ENCODE measurements at places on chromosomes 11 and 22. TPM values are rescaled to one million over a fixed set of nuclear protein-coding genes. Genes with fewer than 3 reads are reported as not detected.

Gene PARVG
- total RNA-seq, result 94.7 TPM

Gene ENTHD1
- total RNA-seq, result not detected

Gene LRRC75B
- total RNA-seq, result not detected

Gene PGA5
- not detected for total RNA-seq

Gene CD81
- 194 TPM for total RNA-seq

Gene SLC16A8
- not detected for total RNA-seq

DNA sequence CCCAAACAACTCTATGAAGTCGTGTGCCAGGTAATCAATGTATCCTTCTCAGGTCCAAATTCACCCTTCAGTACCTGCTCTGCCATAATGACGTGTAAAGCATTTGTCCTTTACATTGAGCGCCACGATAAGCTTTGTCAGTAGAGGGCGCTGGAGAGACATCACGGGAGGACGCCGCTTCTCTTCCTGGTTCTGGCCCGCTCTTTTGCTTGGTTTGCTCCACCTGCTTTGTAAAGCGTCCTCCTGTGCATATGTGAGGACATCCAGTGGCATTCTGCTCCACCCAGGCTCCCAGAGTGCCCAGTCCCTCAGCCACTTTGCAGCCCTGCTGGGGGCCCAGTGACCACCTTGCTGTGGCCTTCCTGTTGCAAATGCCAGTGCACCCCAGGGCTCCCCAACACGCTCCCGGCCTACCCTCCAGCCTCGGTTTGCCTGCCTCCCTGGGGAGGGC, 61.1 kb downstream of the WT1 start:
- peaks cover 19% of the 10 kb centered on the region for H3K27me3 ChIP-seq
- no peak overlapping the region for H3K27ac ChIP-seq
- no peak for DNase-seq
- H3K36me3 ChIP-seq, result no peaks in the 10 kb centered on the region
- H3K4me3 ChIP-seq, result no peak overlapping the region

GRCh38 chr11:63775191-63775590, 6.6 kb upstream of the ZFTA start:
- no peak for DNase-seq
- peaks cover 33% of the 10 kb centered on the region for H3K27me3 ChIP-seq
- peaks cover 2% of the 10 kb centered on the region for H3K4me1 ChIP-seq
- no peak overlapping the region for H3K4me3 ChIP-seq
- H3K36me3 ChIP-seq, result no peaks in the 10 kb centered on the region

DNA sequence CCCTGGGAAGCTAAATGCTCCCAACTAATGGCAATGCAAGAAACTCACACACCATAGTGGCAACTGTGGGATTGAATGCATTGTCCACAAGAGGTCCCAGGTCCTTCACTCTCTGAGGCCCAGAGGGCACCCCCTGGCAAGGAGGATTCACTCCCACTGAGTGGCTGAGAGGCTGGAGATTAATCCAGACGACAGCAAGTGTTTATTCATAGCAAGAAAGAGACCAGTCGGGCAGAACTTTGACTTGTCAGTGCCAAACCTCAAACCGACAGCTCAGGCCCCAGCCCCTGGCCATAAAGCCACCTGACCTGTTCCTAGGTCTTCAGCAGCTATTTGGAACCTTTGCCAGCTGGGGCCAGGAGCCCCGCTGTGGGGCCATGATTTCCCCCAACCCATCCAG, 54.5 kb upstream of the MPEG1 start:
- peaks cover 4% of the 10 kb centered on the region for H3K4me1 ChIP-seq
- no peak overlapping the region for H3K4me3 ChIP-seq
- H3K27me3 ChIP-seq, result no peaks in the 10 kb centered on the region
- no peaks in the 10 kb centered on the region for H3K36me3 ChIP-seq
- no peak for DNase-seq

- no peak for DNase-seq
- peaks cover 2% of the 10 kb centered on the region for H3K4me1 ChIP-seq
- no peaks in the 10 kb centered on the region for H3K27me3 ChIP-seq
Measured at GRCh38 chr11:61406991-61407728, 14.8 kb downstream of the TMEM216 start.

DNA sequence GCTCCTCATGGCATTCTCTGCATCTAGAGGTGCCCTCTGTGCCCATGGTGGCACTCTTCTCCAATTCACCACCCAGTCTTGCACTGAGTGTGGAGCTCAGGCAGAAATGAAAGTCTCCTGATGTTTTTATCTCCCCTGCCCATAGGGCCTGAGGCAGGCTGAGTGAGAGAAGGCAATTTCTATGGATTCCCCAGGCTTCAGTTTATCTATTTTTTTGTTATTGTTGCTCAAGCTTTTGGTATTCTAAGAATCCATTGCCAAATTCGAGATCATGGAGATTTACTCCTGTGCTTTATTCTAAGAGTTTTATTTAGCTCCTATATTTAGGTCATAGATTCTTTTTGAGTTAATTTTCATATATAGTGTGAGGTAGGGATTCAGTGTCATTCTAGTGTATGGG, 40.7 kb downstream of the TSPAN18 start:
- DNase-seq, result no peak
- H3K4me1 ChIP-seq, result peaks cover 26% of the 10 kb centered on the region
- no peak overlapping the region for H3K4me3 ChIP-seq

DNA sequence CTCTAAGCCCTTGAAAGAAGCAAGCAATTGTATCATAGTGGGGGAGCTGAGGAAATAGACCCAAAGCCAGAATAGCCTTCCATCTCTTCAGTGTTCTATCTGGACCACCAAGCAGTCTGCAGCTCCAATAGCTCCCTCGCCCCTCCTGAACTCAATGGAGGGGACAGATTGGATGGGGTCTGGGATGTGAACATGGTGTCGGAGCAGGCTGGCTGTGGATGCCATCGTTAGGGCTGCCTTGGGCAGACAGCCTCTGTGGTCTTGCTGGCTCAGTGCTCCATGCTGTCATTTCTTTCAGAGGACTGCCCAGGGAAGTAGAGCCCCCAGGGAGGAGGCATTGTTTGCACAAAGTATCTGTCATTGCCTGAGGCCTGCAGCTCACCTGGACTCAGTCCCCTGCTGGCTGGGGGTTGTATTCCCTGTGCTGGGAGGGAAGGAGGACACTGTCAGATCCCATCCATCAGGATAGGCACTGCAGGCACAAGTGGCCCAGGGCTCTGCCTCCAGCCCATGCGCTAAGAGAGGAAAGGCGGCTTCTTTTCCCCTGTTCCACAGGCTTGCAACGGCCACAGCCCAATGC, 537.7 kb downstream of the BUD13 start:
- H3K36me3 ChIP-seq, result no peaks in the 10 kb centered on the region
- H3K27me3 ChIP-seq, result peaks cover 20% of the 10 kb centered on the region
- H3K4me1 ChIP-seq, result no peaks in the 10 kb centered on the region
- H3K27ac ChIP-seq, result no peak overlapping the region
- no peak for DNase-seq
- no peak overlapping the region for H3K4me3 ChIP-seq

DNA sequence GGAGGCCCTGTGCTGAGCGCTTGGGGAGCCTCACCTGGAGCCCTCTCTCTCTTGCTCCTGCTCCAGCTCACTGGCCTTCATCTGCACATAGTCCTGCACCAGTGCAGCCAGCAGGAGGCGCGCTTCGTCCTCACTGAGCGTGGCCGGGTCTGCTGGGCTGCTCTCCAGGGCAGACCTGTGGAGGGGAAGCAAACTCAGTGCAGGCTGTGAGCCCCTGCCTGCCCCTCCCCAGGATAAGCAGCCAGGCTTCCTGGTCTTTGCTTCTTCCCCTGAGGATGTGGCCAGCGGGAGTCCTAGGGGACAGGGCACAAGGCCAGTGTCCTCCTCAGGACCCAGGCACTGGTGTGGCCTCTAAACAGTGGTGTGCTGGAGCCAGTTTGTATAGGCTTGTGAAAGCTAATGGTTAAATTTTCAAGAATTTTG, 2.2 kb downstream of the CALCA start:
- H3K27me3 ChIP-seq, result peaks cover 81% of the 10 kb centered on the region
- H3K4me3 ChIP-seq, result no peak overlapping the region
- DNase-seq, result peak; percentile 22

- peaks cover 64% of the 10 kb centered on the region for H3K4me1 ChIP-seq
- no peaks in the 10 kb centered on the region for H3K36me3 ChIP-seq
- H3K27me3 ChIP-seq, result no peaks in the 10 kb centered on the region
- H3K4me3 ChIP-seq, result peak overlapping the region; percentile 82
- peak overlapping the region; percentile 85 for H3K27ac ChIP-seq
Measured at GRCh38 chr22:40051322-40051721, 56.6 kb downstream of the FAM83F start.

DNA sequence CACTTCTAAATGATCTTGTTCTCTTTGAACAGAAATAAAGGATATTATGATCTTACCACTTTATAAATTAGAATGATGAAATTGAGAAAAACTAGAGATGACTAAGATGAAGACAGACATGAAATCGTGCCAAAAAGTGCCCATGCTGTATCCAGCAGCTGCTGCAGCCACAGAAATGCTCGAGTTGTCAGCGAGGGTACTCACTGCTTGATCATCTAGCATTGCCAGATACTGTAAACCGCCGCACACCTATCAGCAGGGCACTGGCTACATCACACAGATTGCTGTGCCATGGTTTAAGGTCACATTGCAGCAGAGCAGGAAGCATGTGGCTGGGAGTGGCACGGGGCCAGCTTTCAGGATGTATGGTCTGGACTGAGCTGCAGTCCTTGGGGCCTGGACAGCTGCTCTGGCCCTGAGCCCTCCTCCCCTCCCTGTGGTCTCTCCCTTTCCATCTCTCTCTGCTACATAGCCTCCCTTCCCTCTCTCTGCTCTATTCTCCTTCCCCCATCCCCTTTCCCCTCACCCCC, 51.0 kb upstream of the SEPTIN5 start:
- no peaks in the 10 kb centered on the region for H3K36me3 ChIP-seq
- no peak overlapping the region for H3K4me3 ChIP-seq
- no peak overlapping the region for H3K27ac ChIP-seq
- no peak for DNase-seq
- H3K27me3 ChIP-seq, result peaks cover 36% of the 10 kb centered on the region

- no peaks in the 10 kb centered on the region for H3K36me3 ChIP-seq
- no peaks in the 10 kb centered on the region for H3K4me1 ChIP-seq
- H3K4me3 ChIP-seq, result no peak overlapping the region
- DNase-seq, result no peak
- peaks cover 15% of the 10 kb centered on the region for H3K27me3 ChIP-seq
Measured at GRCh38 chr11:131037873-131038272, 121.6 kb upstream of the SNX19 start.

GRCh38 chr22:19958083-19959042, 16.7 kb upstream of the TXNRD2 start:
- no peak overlapping the region for H3K27ac ChIP-seq
- no peak overlapping the region for H3K4me3 ChIP-seq
- DNase-seq, result no peak
- no peaks in the 10 kb centered on the region for H3K27me3 ChIP-seq
- peaks cover 12% of the 10 kb centered on the region for H3K4me1 ChIP-seq

DNA sequence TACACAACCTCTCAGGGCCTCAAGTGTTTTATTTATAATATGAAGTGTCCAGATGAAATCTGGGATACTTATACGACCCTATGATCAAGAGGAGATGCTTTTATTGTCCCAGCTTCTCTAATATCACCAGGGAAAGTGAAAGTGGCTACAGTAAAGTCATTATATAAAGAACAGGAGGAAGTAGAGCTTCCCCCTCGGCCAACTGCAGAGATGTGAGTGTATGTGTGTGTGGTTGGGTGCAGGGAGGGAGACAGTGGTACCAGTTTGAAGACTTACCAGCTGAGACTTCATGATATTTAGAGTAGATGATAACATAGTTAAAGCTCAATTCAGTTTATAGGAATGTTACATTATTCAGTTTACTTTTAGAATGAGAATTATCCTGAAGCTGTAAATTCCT, 373.6 kb upstream of the DDI1 start:
- H3K4me3 ChIP-seq, result no peak overlapping the region
- no peaks in the 10 kb centered on the region for H3K36me3 ChIP-seq
- H3K4me1 ChIP-seq, result peaks cover 5% of the 10 kb centered on the region

- no peak overlapping the region for H3K4me3 ChIP-seq
- peaks cover 87% of the 10 kb centered on the region for H3K27me3 ChIP-seq
- no peak overlapping the region for H3K27ac ChIP-seq
- H3K36me3 ChIP-seq, result peaks cover 9% of the 10 kb centered on the region
- peaks cover 2% of the 10 kb centered on the region for H3K4me1 ChIP-seq
Measured at GRCh38 chr22:32339190-32340012, 18.3 kb upstream of the RFPL3 start.

- H3K36me3 ChIP-seq, result peaks cover 3% of the 10 kb centered on the region
- peaks cover 11% of the 10 kb centered on the region for H3K4me1 ChIP-seq
- peaks cover 16% of the 10 kb centered on the region for H3K27me3 ChIP-seq
- H3K4me3 ChIP-seq, result peak overlapping the region; percentile 25
- peak; percentile 38 for DNase-seq
Measured at GRCh38 chr11:117907276-117908108, 21.7 kb downstream of the TMPRSS13 start.

DNA sequence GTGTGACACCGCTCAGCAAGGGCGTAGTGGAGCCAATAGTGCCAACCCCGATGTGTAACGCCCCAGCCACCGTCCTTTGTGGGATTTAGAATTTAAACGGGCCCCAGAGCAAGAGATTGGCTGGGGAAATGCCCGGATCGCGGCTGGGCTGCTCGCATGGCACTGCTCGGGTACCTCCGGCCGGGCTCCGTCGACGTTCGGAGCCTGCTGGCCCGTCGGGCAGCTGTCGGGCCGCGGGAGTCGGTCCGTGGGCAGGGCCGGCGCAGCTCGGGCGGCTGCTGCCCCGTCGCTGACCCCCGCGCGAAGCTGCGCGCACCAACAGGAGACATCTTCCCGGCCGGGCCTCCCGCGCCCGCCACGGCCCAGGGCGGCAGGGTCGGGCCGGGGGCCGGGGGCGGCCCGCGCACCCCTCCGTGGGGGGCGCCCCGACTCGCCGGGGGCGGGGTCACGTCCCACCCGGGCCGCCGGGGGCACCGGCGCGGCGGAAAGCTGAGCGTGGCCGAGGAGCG, 1.3 kb upstream of the KDM2A start:
- DNase-seq, result peak; percentile 30
- no peaks in the 10 kb centered on the region for H3K27me3 ChIP-seq
- H3K4me3 ChIP-seq, result peak overlapping the region; percentile 83
- no peaks in the 10 kb centered on the region for H3K36me3 ChIP-seq

GRCh38 chr11:82999232-82999631, 72.5 kb downstream of the RAB30 start:
- H3K4me1 ChIP-seq, result peaks cover 20% of the 10 kb centered on the region
- H3K27ac ChIP-seq, result no peak overlapping the region
- no peak for DNase-seq
- H3K4me3 ChIP-seq, result no peak overlapping the region
- no peaks in the 10 kb centered on the region for H3K27me3 ChIP-seq

- no peak for DNase-seq
- H3K4me1 ChIP-seq, result no peaks in the 10 kb centered on the region
- no peaks in the 10 kb centered on the region for H3K36me3 ChIP-seq
- no peaks in the 10 kb centered on the region for H3K27me3 ChIP-seq
Measured at GRCh38 chr11:92511522-92512203, 287.0 kb downstream of the FAT3 start.

- peaks cover 6% of the 10 kb centered on the region for H3K36me3 ChIP-seq
- peaks cover 45% of the 10 kb centered on the region for H3K27me3 ChIP-seq
- no peak overlapping the region for H3K27ac ChIP-seq
- H3K4me1 ChIP-seq, result peaks cover 5% of the 10 kb centered on the region
- no peak for DNase-seq
- no peak overlapping the region for H3K4me3 ChIP-seq
Measured at GRCh38 chr11:18768472-18768901, 23.1 kb downstream of the PTPN5 start.

GRCh38 chr22:46848197-46848596, 85.7 kb downstream of the TBC1D22A start:
- no peaks in the 10 kb centered on the region for H3K27me3 ChIP-seq

Measured in T-helper 17 cell (primary cell).